NCI-H1436 (cell line): ENCODE measurements at places on chromosomes 16 and 17.

GRCh38 chr17:48530887-48531272 lies at the start of gene HOXB1:
HOXB1 (minus strand) TSS chr17:48531011; CDS start chr17:48530904, 107 bp downstream.
- DNase-seq: no peak

DNA sequence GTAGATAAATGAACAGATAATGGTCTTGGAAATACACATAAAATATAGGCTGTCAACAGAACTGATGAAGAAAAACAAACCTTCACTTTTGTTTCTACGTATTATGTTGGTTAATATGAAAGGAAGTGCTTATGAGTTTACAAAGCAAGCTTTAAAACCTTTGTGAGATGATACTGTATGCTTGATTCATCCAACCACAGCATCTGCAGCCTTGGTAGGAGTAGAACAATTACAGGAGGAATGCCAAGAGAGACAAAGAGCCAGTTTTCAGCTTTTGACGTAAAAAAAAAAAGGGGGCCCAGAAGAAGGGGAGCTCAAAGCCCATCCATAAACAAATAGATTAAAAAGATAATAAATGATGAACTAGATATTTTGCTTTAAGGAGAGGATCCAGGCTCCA lies 13.3 kb downstream of the FAM20A start:
- DNase-seq: no peak

GRCh38 chr17:2030779-2031163 lies 818 bp downstream of the DPH1 start:
- DNase-seq: no peak

GRCh38 chr16:55091213-55091870 lies 160.7 kb downstream of the IRX5 start:
- DNase-seq: no peak

DNA sequence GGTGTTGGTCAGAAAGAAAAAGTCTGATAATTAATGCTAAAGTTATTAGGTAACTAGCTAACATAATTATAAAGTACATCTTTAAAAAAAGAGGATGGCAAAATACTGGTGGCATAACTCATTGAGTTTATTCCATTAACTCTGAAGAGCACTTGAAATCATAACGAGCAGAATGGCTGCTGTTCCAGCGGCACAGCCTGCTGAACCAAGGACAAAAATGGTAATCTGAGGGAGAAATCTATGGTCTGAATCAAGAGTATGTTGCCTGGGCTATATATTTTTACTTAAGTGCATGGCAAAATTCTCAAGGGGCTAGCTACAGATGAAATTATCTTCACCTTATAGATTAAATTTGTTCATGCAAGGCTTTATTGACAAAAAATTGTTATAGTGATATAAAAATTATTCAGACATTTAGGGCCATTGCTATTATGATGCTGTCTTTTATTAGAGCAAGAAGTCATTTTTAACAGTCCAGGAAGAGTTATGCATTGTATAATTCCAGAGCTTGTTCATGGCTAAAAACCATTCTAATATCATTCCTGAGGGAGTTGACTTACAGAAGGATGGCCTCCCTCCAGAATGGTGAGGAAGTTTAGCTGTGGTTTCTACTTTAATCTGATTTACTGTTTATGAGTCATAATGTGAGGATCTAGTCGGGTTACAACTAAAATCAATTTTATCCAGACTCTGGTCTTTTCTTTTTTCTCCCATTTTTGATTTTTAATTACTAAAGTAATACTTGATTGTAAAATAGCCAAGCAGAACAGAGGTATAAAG lies 41.4 kb upstream of the ANKFN1 start:
- no peak for DNase-seq

DNA sequence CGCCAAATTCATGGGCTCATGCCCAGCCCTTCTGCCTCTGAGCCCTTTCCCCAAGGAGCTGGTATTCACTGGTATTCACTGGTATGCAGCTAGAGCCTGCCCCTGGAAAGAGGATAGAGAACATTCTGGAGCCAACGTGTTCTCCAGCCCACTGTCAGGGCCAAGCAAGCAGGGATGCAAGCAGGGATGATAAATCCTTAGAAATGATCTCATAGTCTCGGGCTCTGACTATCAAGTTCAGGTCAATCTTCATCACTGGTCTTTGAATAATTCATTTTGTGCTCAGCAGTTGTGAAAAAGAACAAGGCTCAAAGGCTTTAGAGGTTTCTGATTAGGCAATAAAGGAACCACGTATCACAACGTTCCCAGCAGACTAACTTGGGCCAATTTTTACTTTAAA lies 57.3 kb downstream of the CACNG5 start:
- DNase-seq: no peak

DNA sequence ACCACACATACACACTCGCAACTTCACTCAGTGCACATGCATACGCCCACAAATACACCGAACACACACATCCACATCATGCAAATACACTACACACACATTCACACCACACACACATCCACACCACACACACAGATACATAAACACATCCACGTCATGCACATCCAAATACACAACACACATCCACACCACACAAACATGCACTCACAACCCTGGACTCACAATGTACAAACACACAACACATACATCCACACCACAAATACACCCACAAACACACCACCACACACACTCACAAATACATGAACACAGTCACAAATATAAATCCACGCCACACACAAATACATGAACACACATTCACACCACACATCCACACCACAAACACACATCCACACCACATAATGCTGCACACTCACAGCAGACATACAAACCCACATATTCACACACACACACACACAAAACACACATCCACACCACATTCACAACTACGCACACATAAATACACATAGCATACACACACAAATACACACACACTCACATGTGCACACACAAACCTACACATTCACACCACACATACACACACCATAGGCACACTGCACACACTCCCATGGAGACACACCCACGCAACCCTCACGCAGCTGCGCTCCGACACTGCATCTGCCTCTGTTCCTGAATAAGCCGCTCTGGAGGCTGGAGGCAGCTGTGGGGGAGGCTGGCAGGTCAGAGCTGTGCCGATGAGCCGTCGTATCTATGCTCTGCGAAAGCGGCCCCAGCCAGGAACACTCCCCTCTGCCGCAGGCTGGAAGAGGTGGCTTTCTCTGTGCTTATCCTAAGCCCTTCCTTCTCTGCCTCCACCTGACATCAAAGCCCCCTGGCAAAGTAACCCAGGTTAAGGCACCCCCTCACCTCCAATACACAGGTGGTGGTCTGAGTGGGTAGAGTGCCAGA lies 141.8 kb downstream of the GRIN2A start:
- DNase-seq: no peak

DNA sequence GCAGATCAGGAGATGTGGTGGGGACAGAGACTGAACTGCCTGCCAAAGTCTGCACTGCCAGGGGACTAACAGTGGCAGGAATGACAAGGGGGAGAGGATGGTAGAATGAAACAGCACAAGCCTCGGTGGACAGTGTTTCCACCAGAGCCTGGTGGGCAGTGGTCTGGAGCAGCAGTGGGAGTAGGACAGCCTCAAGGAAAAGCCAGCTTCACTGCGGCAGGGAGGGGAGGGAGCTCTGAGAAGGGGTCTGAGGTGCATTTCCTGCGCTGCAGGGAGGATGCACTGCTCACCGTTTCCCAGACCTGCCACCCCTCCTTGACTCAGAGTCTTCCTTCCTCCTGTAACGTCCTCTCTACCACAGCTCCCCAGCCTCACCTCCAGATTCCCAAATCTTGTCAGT lies 33.8 kb downstream of the MARCHF10 start:
- DNase-seq: no peak

- DNase-seq: no peak
Measured at GRCh38 chr17:77579131-77579530, 379.4 kb upstream of the TNRC6C start.

GRCh38 chr16:31005350-31006085 lies 4.9 kb downstream of the STX1B start:
- DNase-seq: no peak

DNA sequence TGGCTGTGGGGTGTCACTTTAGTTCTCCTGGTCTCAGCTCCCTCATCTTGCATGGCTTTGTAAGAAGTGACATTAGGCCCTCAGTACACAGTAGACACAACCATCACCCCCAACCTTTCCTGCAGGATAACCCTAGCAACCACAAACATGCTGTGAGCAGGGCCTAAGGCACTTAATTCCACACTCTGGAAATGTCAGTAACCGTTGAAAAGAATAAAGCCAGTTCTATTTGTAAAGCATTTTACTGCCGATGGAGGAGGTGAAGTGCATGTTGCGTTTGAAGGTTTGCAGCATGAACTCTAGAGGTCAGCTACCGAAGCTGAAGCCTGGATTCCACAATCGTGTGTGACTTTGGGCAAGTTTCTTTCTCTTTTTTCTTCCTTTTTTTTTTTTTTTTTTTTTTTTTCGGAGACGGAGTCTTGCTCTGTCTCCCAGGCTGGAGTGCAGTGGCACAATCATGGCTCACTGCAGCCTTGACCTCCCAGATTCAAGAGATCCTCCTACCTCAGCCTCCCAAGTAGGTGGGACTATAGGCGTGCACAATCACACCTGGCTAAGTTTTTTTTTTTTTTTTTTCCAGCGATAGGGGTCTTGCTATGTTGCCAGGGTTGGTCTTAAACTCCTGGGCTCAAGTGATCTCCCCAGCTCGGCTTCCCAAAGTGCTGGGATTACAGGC lies 26.1 kb upstream of the TOB1 start:
- DNase-seq: no peak

- peak; percentile 4 for DNase-seq
Measured at GRCh38 chr16:57409870-57410587, 5.5 kb downstream of the CCL17 start.

DNA sequence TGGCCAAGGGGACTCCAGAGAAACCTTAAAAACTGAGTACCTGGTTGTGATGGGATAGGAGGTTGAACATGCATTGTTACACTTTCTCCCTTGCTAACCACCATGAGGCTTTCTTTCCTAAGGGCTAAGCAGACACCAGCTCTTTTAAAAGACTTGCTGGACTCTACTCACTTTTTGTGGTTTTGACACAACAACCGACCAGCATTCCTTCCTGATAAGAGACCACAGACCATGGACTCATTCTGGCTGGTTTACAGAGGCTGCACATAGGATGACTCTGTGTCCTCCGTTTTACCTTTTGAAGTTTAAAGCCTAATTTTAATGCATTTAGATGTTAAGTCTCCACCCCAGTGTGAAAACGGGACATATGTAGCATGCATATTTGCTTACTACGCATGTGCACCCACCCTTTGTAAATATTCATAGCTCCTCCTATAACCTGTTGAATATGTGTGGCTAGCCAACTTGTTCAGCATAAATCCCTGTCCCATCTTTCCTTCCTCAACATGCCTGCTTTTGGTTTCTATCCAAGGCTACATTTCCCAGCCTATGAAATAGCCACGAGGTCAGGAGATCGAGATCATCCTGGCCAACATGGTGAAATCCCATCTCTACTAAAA lies 475.9 kb downstream of the GRIN2A start:
- no peak for DNase-seq

- peak; percentile 76 for DNase-seq
Measured at GRCh38 chr17:67376737-67377487, at the start of gene PITPNC1. PITPNC1 (plus strand) TSS chr17:67377281.

DNA sequence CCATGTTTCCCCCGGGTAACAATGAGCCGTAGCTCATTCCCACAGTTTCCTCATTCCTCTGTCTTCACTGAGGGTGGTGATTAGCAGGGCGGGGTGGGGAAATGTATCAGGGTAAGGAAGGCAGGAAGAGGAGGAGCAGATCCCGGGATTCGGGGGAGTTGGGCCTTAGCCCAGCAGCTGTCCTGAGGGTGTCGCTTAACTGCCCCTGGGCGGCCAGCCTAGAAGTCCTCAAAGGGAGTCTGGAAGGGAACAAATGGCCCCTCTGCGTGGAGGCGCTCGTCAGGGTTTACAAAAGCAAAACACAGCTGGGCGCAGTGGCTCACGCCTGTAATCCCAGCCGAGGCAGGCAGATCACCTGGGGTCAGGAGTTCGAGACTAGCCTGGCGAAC lies 14.3 kb downstream of the MLYCD start:
- no peak for DNase-seq

DNA sequence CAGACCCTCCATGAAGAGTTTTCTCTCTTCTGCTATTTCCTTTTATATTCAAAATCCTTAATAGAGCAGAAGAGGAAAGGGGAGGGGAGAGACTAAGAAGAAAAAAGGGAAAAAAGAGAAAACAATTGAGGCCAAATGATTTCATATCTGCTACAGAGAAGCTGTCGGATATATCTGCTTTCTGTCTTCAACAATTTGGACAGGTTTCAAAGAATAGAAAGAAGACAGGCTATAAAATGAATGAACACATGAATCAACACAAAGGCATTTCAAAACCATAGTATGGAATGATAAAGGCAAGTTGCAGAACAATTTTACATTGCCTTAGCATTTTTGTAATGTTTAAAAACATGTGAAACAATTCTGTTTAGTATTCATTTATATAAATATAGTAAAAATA lies 4.7 kb upstream of the CMTR2 start:
- DNase-seq: no peak

DNA sequence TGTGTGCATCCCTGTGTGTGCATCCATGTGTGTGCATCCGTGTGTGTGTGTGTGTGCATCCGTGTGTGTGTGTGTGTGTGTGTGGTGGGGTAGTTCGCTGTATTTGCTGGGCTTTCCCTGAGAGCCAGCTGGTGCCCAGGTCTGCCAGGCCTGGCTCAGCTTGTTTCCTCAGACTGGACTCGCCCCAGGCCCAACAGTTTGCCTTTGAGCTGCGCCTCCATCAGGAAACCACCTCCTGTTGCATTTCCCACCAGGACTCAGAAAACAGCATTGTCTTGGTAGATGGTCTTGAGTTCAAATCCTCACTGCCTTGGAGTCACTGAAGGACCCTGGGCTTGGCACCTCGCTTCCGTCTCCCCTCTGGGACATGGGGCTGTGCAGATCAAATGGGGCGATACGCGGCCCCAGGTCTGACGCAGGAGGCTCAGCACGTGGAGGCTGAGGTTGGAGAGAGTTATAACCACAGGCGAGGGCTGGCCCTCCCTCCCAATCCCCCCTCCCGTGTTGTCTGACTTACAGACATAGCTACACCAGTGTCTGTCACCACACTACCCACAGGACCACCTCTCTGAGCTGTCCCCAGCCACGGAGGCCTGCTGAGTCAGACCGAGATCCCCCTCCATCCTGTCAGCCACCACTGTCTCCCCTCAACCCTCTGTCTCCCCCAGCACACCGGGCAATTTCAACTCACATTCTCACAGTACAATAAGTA lies 4.7 kb downstream of the ITGAE start:
- DNase-seq: no peak
